ENCODE measurements at places on chromosomes 1 and 21.

DNA sequence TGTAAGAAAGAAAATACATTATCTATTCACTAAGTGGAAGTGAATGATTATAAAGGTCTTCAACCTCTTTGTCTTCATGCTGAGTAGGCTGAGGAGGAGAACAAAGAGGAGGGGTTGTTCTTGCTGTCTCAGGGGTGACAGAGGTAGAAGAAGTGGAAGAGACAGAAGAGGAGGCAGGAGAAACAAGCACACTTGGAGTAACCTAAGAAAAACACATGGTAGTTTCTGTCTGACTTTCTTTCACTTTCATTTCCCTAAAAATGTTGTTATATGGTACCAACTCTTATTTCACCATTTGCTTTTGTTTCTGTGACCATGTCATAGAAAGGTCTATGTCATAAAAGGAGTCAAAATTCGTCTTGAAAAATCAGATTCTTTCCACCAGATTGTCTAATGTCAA is 696.6 kb upstream of the BRINP3 start:
- peak; percentile 19 for DNase-seq

DNA sequence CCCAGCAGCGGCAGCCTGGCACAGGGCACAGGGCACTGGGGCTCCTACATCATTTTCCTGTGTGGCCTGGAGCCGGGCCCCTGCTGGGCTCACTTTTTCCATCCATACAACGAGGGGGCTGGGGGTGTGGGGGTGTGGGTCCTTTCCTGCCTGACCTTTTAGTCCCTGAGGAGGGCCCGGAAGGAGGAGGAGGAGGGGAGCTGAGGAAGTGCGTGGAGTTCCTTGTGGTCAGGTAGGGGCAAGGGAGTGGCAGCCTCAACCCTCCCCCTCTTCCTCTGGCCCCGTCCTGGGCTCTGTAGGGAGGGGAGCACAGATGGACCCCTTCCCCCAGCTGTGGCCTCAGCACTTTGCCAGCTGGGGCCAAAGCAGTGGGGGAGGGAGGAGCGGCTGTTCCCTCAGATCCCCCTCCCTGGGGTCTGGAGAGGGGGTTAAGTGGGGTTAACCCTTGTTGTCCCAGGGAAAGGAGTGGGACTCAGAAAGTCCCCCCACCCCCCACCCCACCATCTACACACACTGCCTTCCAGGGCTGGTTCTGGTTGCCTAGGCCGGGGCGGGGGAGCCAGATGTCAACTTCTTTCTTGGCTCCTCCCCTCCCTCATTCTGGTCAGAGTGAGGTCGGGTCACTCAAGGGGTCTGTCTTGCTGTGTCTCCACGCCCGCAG is 5.7 kb downstream of the NTRK1 start:
- no peak for DNase-seq

- DNase-seq: no peak
Observed at GRCh38 chr1:245843101-245843500, 664.0 kb downstream of the SMYD3 start.

DNA sequence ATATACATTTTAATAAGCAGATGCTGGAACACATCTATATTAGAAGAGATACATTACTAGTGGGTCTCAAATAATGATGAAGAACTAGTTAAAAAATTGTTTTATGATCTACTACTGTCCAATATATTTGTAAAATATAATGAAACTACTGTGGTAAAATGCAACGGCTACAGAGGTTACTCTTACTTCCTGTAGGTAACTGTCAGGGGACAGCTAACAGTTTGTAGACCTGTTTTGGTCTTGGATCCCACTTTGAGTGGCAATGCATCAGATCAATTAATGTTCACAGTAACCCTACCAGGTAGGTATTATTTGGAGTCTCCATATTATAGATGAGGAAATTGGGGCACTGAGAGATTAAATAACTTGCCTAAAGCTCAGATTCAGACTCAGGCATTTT is 26.7 kb upstream of the MYSM1 start:
- no peak for DNase-seq

DNA sequence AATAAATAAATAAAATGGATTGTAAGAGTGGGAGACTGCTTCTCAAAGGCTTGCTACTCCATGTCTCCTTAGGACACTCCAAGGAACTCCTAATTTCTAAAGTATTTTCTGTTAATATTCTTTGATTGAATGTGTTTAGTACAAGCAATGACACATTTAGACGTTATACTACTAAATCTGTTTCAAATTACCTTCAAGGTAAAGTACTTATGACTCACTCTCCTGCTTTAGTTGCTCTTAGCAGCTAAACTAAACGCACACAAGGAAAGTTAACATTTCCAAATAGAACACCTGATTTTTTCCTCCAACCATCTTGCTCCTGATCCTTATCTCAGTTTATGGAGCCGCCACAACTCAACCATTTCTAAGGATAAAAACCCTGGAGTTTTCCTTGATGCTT is 969.8 kb upstream of the ADGRL4 start:
- no peak for DNase-seq
